ENCODE measurements at places on chromosomes 6 and 20.

- no peak for DNase-seq
Observed at GRCh38 chr6:20630617-20631548, 96.6 kb downstream of the CDKAL1 start.

- DNase-seq = no peak
Observed at GRCh38 chr6:36139991-36140710, 9.8 kb downstream of the MAPK13 start.

GRCh38 chr6:106913111-106913510 is 61.4 kb downstream of the CD24 start:
- DNase-seq = no peak

- no peak for DNase-seq
Observed at GRCh38 chr6:153129873-153130514, 1.1 kb downstream of the RGS17 start.

GRCh38 chr6:31663126-31663960 is 1.5 kb downstream of the GPANK1 start:
- no peak for DNase-seq

- no peak for DNase-seq
Observed at GRCh38 chr6:123994168-123994567, 190.5 kb downstream of the NKAIN2 start.

GRCh38 chr6:66628917-66629316 is 921.9 kb upstream of the EYS start:
- no peak for DNase-seq

- DNase-seq = no peak
Observed at GRCh38 chr20:52681288-52681687, 290.9 kb upstream of the TSHZ2 start.

All from activated CD4-positive, alpha-beta memory T cell treated with anti-CD3 and anti-CD28 coated beads, Interleukin-2, amount 10 ng/mL, durations not matched to agents 7 days and 5 days (primary cell).